ENCODE measurements at places on chromosomes 16 and 17.

- no peak for DNase-seq
These were observed 352.6 kb downstream of the WWOX start for GRCh38 chr16:78452025-78452555.

GRCh38 chr17:81234940-81235821 lies 3.7 kb downstream of the TEPSIN start:
- DNase-seq = no peak

- no peak for DNase-seq
These were observed 11.3 kb upstream of the PDXDC1 start for GRCh38 chr16:14963281-14964173.

DNA sequence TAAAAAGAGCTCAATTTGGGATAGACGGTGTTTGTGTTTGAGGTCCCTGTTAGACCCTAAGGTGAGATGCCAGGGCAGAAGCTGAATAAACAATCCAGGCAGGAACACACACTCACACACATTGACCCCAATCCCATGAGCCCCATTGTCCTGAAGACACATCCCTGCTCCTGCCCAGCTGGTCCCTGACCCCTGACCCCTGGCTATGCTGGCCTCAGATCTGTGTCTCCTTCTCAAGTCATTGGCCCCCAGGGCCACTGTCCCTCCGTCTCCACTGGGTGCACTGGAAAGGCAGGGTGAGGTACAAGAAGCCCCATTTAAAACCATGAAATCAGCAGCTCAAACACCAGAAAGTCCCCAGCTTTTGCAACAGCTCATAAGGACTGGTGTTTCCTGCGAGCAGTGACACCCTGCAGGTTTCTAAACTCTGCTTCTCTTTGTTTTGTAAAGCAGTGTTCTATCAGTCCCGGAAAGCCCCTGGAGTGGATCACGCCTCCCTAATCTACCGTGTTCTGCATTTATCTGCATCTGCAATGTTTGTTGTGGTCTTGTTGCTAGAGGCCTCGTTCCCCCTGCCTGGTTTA lies 18.0 kb upstream of the ASGR2 start:
- DNase-seq = peak; percentile 48

DNA sequence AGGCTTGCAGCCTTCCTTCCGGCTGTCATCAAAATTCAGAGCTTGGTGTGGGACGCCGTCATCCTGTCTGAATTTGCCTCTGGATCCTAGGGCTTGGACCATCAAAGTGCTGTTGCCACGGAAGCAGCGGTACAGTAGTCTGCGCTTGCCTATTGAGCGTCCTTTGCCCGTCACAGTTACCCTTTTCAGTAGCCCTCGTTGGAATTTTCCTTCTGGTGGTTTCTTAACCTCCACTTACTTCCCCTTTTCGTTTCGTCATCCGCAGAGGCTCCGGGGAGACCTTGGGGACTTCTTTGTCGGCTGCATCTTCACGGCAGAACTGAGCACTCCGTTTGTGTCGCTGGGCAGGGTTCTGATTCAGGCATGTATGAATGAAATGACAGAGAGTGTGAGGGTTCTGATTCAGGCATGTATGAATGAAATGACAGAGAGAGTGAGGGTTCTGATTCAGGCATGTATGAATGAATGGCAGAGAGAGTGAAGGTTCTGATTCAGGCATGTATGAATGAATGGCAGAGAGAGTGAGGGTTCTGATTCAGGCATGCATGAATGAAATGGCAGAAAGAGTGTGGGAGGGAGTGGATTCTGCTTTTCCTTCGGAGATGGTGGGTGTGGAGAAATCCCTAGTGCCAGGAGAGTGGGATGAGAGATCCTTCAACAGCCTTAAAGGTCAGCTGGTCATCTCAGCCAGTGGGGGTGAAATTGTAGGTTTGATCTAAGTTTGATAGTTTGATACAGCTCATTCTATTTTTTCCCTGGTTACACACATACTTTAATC lies 8.0 kb downstream of the TLCD3A start:
- DNase-seq = peak; percentile 42

- no peak for DNase-seq
These were observed 626.6 kb upstream of the SOX9 start for GRCh38 chr17:71494062-71494855.

DNA sequence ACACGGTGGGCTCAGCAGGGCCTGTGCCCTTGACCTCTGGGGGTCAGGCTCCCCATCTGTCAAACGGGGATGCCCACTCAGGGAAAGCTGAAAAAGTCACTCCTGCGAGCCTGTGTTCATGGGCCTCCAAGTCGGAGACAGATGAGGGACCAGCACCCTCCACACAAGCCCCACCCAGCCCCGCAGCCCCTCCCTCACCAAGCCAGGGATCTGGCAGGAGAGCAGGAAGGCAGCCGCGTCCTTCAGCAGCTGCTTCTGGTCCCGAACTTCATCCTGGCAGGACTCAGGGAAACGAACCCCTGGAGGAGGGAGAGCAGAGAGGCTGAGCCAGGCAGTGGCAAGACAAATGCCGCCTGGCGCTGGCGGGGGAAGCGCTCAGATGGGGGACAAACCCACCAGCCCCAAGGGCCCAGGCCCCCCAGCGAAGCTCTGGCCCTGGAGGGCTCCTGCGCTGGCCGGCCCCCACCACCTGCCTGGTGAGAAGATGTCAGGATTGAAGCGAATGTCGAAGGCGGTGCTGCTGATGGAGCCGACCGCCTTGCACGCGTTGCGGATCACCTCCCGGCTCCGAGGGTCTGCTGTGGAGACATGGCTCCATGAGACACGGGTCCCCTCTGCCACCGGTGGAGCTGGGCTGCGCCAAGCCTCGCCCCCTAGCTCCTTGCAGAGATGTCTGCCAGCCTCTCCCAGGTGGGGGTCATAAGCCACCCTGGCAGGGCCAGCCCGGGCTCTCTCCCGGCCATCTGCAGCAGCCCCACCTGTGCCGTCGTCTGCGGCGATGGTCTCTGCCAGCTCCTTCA lies 15.4 kb downstream of the CLUH start:
- DNase-seq = no peak

- DNase-seq = no peak
These were observed 1.9 kb upstream of the CYBA start for GRCh38 chr16:88652762-88653063.

DNA sequence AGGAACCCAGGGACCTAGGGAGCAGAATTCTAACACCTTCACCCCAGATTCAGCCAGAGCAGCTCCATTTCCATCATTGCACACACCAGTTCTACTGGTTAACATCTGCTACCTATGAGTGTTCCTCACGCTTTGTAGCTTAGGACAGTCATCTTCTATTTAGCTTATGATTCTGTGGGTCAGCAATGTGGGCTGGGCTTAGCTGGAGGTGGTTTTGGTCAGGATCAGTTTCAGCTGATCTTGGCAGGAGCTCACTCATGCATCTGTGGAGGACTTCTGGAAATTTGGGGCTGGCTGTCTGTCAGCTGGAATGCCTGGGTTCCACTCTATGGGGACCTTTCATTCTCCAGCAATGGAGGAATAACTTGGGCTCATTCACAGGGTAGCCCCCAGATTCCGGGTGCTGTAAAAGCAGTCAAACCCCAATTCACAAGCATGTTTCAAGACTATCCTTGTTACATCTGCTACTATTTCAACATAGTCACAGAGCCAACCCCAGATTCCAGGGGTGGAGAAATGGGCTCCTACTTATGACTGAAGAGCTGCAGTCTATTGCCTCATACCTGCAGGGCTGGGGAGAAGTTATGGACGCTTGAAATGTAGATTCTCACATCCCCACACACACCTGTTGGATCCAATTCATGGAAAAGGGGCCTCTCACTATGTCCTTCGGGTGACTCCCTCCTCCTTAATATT lies 3.4 kb upstream of the HP start:
- no peak for DNase-seq

- DNase-seq = no peak
These were observed 71.2 kb downstream of the TNRC6C start for GRCh38 chr17:78029697-78030096.

All from GM18507 (cell line).